Mucosa of descending colon (tissue), 3 donors: ENCODE measurements at places on chromosomes 3 and 15. TPM values are rescaled to one million over a fixed set of nuclear protein-coding genes. Genes with fewer than 3 reads are reported as not detected.

Gene CCNDBP1
- 54.6 TPM for total RNA-seq

Gene LEKR1
- total RNA-seq = 1.9 TPM

Gene C3orf20
- total RNA-seq = not detected

Gene FANCD2OS
- total RNA-seq = not detected

Gene TATDN2
- 34.4 TPM for total RNA-seq

Gene CLDN16
- not detected for total RNA-seq

Gene INSYN1
- 0.98 TPM for total RNA-seq

Gene TMEM42
- 11.2 TPM for total RNA-seq

Gene P2RY13
- 1.5 TPM for total RNA-seq

Gene FETUB
- total RNA-seq = not detected

Gene CISH
- 19.2 TPM for total RNA-seq

Gene KLF15
- total RNA-seq = 2.0 TPM

Gene CXCR6
- 1.7 TPM for total RNA-seq

Gene PAK2
- total RNA-seq = 69.6 TPM

Gene MELTF
- total RNA-seq = 10.7 TPM

Gene CCK
- not detected for total RNA-seq

Gene BNC1
- total RNA-seq = not detected

Gene C15orf40
- 21.4 TPM for total RNA-seq

Gene C3orf62
- 4.5 TPM for total RNA-seq

Gene GCHFR
- 12.0 TPM for total RNA-seq

Gene GOLGA8J
- total RNA-seq = not detected

Gene TM4SF18
- 2.2 TPM for total RNA-seq

Gene PYDC2
- not detected for total RNA-seq

Gene GTF2A2
- total RNA-seq = 99.6 TPM
